ENCODE measurements at places on chromosomes 12 and 14.

DNA sequence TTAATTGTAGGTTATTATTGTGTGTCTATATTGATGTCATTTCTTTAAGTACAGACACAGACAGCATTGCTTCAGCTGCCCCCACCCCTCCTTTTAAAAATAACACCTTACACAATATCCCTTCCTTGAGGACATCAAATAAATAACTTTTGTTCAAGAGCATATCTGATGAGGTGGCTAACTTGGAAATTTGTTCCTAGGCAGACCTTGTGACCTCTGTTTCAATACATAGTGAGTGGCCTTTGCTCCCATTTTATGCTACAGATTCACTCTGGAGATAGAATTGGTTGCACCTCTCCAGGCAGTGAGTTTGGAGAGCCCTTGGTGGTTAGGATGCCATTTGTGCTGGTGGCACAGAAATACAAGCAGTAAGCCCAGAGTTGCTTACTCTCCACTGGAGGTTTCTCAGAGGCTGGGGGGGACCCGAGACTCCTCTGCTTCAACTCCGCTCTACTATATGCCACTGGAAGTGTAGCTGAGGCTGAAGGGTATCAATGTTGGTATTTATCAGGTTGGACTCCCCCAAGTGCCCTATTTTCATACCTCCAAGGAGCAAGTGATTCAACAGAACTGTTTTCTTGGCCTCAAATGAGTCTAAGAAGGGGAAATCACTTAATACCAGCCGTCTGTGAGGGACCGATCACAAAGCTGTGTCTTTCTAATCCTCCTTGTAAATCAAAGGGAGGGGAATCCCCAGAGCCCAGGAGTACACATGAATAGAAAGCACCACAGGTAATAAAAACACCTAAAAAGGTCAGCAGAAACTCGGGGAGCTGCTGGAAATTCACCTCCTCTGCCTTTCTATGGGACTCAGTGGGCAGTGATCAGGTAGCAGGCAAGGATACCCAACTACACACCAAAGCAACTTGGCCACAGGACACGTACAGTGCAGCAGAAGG is 463.1 kb downstream of the RAD51B start:
- DNase-seq, result peak; percentile 32

DNA sequence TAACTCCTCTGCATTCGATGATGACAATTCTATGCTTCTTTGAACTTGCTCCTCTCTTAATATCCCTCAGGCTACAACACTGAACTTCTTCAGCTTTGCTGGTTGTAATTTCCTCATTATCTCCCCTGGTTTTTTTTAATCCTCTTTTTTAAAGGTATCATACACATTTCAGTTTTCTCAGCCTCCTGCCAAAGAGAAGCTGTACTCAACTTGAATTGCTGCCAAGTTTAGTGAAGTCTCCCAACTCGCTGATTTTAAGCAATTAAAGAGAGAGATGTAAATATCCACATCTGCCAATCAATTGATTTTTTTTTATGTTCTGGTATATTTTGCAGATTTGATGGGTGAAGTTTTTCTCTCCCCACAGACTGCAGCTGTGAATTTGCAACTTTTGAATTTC is 817.8 kb downstream of the GALC start:
- DNase-seq, result no peak

- no peak for DNase-seq
Observed at GRCh38 chr12:65307169-65307501, 28.7 kb downstream of the MSRB3 start.

DNA sequence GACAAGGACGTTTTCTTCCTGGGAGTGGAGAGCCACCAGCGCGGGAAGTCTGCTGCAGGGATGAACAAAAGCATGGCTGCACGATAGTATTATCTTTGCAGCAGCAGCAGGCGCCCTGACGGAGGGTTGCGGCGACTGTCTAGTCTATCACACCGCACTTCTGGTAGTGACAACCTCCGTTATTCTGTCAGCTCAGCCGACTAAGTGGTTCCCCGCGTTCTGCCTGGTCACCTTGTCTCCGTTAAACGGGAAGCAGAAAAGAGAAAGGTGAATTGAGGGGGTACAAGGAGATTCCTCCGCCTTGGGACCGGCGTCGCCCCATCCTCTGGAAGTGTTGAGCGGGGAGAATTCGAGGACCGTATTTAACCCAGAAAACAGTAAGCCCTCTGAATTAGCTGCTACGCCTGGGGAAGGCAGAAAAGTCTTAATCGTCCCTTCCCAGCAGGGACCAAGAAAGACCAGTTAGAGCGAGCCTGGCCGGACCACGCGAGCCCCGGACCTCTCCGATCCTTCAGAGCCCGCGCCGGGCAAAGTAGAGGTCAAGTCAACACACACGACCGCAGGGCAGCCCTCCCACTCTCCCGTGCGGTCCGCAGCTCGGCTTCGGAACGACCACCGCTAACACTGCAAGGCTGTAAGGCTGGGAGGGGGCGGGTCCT is 536 bp upstream of the DAAM1 start:
- peak; percentile 38 for DNase-seq

- DNase-seq, result no peak
Observed at GRCh38 chr14:91884664-91885063, 17.3 kb upstream of the TC2N start.

DNA sequence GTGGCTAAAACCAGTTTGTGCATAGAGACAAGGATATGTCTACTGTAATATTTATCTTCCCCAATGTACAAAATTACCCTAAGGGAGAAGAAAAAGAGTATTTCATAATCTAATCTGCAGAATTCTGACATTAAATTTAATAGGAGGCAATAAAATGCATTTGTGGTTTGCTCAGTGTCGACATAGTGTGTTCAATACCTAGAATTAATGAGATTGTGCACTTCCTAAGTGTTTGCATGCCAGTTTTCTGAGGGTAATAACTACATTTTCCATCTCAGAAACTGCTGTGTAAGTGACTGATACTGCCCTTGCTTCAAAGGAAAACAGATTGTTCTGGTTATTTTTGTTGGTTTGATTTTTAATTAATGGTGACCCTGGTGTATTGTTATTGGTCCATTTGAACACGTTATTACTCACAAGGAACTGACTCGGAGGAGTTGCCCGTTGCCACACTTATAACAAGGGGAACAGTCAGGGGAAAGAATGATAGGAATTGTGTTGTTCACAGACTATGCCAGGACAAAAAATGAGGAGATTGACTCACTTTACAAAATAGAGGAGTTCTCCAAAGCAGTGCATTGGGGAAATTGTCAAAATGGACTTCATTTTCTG is 960.3 kb upstream of the TMEM132C start:
- no peak for DNase-seq

DNA sequence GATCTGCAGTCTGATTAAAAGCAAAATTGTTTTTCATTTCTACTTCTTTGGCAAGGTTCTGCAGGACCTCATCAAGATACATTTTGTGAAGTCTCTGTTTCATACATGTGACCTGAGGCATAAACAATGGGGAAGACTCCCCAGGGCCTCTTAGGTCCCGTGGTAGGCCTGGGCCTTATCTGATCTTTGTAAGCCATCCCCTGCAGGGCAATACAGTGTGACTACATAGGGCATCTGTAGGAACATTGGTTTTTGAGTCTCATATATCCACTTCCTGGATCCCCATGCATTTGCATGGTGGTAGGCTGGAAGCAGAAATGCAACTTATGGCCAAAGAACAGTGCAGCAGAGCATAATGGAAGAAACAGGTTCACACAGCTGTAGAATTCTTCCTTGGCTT is 6.0 kb downstream of the FAR2 start:
- DNase-seq, result no peak

DNA sequence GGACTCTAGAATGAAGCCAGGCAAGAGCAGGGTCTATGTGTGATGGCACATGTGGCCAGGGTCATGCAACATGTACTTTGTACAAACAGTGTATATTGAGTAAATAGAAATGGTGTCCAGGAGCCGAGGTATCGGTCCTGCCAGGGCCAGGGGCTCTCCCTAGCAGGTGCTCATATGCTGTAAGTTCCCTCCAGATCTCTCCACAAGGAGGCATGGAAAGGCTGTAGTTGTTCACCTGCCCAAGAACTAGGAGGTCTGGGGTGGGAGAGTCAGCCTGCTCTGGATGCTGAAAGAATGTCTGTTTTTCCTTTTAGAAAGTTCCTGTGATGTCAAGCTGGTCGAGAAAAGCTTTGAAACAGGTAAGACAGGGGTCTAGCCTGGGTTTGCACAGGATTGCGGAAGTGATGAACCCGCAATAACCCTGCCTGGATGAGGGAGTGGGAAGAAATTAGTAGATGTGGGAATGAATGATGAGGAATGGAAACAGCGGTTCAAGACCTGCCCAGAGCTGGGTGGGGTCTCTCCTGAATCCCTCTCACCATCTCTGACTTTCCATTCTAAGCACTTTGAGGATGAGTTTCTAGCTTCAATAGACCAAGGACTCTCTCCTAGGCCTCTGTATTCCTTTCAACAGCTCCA is 39.6 kb downstream of the DAD1 start:
- DNase-seq, result no peak

DNA sequence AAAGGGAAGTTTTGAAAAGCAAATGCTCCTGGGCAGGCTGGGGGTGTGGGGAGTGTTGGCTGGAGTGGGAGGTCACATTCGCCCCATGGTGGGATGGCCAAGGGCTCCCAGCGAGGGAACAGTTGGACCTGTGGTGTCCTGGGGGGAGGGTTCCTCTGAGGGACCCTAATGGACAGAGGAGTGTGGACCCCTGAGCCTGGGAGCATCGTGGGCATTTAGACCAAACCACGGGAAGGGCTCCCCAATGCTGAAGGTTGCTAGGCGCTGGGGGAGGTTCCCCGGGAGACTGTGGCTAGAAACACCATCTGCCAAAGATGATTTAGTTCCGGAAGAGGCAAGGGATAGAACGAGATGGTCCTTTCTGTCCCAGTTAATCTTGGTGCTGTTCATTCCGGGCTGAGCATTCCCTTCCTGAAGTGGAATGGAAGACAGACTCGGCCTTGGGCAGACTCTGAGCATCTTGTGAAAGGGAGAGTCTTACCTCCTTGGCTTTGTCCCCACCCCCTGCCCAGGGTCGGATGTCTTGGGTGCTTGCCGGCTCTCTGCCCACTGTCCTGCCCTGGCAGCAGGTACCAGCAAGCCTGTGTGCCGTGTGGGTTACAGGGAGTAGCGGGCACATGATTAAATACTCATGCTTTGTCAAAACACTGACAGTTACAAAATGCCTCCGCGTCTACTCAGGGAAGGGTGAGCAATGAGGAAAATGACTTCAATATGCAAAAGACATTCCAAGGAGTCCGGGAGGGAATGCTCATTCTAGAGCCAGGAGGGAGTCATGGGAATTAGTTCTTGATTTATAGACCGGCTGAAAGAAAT is 215.9 kb downstream of the CACNA1C start:
- no peak for DNase-seq

- no peak for DNase-seq
Observed at GRCh38 chr12:101745481-101745880, 6.2 kb upstream of the SYCP3 start.

DNA sequence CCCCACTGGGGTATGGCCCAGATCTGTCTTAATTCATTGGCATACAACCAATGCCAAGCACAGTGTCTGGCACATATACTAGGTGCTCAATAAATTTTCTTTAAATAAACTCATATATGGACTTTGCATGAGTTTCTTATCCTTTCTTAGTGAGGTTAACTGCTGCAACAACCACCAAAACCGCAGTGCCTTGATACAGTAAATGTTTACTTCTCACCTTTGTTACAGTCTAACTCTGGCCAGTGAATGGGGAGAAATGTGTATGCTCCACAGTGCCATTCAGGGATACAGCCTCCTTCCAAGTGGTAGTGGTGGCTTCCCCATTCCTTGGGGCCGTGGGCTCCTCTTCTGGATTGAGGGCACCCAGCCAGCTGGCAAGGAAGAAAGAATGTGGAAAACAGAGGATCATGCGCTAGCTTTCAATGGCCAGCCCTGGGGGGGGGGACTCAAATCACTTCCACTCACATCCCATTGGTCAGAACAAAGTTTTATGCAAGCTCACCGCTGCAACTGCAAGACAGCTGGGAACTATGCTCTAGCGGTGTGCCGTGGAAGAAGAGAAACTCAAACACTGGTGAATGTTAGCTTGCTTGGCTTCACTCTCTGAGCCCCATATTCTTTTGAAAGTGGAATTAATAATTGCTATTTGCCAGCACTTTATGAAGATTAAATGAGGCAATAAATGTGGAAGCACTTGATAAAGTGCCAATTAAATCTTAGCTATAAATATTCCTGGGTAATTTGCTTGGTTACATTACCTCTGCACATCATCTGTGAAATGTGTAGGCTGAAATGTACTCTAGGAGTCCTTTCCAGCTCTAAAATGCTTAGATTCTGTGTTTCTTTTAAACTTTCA is 51.0 kb upstream of the SOCS2 start:
- no peak for DNase-seq

DNA sequence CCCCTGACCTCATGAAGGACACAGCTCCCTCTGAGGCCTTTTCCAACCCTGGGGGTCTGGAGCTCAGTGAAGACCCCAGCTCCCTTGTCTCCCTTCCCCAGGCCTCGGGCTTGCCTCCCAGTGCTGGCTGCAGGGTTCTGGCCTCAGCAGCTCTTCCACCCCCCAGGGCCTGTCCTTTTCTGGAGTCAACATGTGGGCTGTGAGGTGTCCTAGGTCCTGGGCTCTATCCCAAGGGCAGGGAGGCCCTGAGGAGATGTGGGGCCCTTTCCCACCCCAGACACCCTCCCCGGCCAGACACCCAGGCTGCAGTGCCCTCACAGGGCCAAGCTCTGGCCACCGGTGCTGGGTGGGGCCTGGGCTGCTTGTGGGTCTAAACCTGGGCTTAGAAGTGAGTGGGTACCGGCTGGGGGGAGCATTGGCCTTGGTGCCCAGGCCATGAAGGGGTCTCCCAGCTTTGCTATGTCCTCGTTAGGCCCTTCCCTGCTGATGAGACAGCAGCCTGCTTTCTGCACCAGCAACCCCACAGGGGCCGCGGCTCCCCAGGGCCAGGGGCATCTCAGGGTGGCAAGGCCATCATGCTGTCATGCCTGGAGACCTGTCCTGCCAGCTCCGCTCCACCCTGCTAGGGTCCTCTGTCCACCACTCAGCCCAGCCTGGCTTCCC is 2.7 kb upstream of the CRIP2 start:
- no peak for DNase-seq

DNA sequence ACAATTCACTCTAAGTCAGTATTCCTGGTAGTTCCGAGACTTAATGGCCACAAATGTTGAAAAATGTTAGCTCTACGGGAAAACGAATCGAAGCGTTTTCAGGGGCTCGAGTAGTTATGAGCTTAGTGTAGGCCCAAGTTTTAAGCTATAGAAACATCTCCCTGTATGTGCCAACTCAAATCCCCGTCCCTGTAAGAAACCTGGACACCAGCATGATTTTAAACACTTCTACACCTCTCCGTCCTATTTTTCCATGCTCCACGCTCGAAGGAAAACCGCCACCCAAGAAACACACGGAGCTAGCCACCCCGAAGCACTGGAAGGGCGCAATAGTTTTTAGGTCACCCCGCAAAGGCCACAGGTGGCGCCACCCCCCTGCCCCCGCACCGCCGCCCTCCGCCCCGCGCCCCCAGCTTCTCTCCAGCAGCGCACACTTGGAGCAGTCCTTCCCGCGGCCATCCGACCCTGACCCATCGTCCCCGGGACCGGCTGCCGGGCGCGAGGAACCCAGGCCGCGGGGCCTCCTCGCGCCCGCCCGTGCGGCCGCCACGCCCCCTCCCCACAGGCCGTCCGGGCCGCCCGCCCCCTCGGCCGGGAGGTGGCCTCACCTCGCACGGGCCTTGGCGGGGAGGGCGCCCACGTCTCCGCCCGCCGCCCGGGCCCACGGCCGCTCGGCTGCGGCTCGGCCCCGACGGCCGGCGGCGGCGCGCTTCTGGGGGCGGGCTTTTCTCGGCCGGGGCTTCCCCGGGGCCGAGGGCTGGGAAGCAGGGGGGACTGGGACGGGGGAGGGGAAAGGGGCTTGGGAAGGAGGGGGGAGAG is 522 bp downstream of the R3HDM2 start:
- no peak for DNase-seq

Data from stimulated activated naive CD8-positive, alpha-beta T cell treated with anti-CD3 and anti-CD28 coated beads, Interleukin-15, Interleukin-2, amounts not matched to agents 100 U/mL and 50 U/mL, for 24 hours (primary cell).